SHP77 treated with DMSO at 0.1 percent for 48 hours (cell line): ENCODE measurements at places on chromosomes 7 and 10.

DNA sequence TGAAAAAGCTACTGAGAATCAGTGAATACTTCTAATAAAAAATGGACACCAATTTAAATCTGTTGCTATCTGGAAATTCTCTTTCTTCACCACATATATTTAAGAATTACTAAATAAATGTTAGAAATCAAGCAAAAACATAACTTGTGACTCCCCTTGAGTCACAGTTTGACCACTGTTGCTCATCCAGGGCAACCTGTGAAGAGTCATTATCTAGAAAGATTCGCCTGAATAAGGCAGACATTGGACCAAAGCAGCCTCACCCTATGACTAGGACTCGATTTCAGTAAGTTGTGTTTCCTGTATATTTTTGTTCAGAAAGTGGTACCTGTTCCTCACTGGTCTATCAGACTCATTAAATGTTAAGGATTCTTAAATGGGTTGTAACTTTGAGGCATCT, 572.4 kb downstream of the ATRNL1 start:
- DNase-seq: no peak

DNA sequence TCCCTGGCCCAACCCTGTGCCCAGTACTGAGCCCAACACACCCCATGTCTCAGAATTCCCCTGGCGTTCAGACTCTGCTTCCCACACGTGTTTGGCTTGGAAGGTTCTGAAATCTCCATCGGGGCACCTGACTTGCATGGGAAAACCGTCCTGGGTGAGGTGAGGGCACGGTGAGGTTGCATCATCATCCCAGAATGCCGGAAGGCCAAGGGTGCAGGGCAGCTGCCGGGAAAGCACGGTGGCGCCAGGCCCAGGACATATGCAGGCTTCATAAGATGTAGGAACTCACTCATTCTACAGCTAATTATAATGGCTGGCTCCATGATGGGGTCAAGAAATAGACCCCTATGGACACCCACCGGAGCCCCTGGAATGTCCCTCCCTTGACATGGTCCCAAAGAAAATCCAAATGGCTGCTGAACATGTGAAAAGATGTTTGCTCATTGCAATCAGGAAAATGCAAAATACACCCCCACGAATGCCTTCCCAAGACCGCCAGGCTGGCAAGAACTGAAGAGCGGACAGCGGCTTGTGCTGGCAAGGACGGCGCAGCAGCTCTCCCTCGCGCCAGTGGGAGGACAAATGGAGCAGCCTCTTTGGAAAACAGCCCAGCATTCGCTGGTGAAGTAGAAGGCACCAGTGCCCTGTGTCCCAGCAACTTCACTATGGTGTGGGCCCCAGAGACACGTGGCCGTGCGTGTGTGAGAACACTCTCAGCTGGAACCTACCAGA, 2.3 kb downstream of the KNDC1 start:
- DNase-seq: no peak

DNA sequence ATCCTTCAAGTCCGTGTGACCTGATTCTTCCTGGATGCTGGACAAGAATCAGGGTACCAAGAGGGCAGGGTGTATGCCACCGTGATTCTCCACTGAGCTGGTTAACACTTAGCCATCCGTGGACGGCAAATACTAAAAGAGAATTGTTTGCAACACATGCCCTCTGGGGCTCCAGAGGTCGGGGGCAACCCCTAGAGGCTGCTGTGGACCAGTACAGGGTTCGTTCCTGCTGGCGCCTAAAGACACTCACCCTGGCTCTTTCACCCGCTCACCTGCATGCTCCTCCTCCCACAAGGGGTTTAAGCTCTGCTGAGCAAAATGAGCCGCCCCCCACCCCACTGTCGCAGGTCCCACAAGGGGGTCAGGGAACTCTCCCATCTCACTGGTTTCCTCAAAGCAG, 148.7 kb upstream of the ITGB1 start:
- no peak for DNase-seq

DNA sequence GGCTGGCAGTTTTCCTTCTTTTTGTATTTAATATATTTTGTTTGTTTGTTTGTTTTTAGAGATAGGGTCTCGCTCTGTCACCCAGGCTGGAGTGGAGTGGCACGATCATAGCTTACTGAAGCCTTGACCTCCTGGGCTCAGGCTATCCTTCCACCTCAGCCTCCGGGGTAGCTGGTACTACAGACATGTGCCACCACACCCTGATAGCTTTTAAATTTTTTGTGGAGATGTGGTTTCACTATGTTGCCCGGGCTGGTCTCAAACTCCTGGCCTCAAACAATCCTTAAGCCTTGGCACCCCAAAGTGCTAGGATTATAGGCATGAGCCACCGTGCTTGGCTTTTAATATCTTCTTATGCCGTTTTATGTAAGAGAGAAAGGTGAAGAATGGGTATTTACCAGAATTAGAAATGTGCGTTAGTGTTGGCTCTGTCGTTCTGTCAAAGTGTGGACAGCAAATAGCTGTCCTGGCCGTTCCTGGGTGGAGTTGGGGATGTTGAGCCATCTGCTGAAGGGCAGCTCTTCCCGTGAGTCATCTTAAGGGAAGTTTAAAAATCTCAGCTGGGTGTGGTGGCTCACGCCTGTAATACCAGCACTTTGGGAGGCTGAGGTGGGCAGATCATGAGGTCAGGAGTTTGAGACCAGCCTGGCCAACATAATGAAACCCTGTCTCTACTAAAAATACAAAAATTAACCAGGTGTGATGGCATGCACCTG, 14.8 kb downstream of the OGDH start:
- DNase-seq: no peak

DNA sequence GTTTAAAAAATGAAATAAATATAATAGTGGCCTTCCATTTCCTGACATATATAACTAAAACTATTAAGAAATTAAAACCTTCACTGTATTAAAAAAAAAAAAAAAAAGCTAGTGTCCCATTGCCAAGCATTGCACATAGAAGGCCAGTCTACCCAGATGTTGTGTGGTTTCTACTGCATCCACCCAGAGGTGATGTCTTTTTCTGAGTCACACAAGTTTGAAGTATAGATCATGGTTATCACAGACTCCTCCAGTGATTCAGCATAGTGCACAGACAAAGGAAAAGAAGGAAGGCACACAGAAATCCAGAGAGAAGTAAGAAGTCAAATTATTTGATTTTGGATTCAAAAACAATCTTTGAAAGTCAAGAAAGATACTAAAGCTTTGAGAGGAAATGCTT, 429.0 kb downstream of the ETV1 start:
- no peak for DNase-seq

GRCh38 chr10:68121020-68121743, 11.9 kb downstream of the MYPN start:
- no peak for DNase-seq

DNA sequence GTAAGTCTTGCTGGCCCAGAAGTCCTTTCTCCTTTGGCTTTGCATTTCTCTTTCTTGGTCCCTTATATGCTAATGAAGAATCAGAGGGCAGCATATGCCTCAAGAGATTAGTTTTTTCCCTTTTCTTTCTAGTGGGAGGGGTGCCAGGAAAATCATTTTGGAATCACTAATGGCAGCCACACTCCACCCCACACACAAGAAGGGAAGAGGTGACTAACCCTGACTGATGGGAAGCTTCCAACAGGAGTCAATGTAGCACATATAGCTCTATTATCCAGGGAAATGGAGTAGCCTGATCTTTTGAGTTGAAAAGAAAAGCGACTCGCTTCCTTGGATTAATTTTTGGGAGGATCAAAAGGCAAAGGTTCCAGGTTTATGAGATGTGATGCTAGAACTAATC, 225.3 kb downstream of the KIF20B start:
- DNase-seq: no peak

GRCh38 chr7:37108615-37109014, 340.0 kb downstream of the ELMO1 start:
- DNase-seq: no peak

DNA sequence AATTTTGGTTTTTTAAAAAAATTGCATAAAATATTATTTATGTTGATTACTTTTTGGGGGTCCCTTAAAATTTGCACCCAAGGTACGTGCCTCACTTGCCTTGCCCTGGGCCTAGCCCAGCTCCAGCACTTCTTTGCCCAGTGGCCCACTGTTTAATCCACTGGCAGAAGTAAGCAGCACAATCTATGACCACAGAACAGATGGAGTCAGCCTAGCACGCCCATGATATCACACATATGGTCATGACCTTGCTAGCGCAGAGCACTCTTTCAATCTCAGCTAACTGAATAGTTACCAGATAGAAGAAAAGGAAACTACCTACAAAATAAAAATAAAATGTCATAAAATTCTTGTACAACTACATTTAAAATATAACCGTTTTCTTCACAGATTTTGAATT, 5.6 kb downstream of the OGA start:
- no peak for DNase-seq

- peak; percentile 88 for DNase-seq
These were observed 1104.8 kb upstream of the C7orf33 start for GRCh38 chr7:147485660-147486210.

DNA sequence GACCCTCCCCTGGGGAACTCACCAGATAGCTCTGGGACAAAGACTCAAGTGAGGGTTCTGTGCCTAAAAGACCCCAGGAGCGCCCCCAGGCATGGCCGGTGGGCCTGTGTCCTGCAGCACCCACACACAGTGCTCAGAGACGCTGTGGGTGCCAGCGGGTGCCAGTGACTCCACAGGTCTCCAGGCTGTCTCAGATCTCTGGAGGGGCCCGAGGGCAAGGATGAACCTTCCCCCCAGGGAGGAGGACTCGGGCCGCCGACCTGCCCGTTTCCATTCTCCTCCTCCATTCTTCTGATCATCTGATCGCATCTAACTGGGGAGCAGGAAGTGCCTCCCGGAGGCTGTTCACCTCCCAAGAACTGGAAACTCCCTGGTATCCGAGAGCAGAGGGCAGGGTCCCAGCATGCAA, 980 bp downstream of the ADAM8 start:
- DNase-seq: no peak

- DNase-seq: no peak
These were observed 139.5 kb downstream of the ST7 start for GRCh38 chr7:117092785-117093184.

- peak; percentile 61 for DNase-seq
These were observed 248.7 kb downstream of the CAMK1D start for GRCh38 chr10:12597788-12598765.

GRCh38 chr7:69575651-69576050, 22.6 kb upstream of the AUTS2 start:
- DNase-seq: no peak

GRCh38 chr7:127884066-127884559, 147.1 kb downstream of the LRRC4 start:
- DNase-seq: no peak

GRCh38 chr7:1889556-1890181, 219.6 kb downstream of the ELFN1 start:
- DNase-seq: no peak

DNA sequence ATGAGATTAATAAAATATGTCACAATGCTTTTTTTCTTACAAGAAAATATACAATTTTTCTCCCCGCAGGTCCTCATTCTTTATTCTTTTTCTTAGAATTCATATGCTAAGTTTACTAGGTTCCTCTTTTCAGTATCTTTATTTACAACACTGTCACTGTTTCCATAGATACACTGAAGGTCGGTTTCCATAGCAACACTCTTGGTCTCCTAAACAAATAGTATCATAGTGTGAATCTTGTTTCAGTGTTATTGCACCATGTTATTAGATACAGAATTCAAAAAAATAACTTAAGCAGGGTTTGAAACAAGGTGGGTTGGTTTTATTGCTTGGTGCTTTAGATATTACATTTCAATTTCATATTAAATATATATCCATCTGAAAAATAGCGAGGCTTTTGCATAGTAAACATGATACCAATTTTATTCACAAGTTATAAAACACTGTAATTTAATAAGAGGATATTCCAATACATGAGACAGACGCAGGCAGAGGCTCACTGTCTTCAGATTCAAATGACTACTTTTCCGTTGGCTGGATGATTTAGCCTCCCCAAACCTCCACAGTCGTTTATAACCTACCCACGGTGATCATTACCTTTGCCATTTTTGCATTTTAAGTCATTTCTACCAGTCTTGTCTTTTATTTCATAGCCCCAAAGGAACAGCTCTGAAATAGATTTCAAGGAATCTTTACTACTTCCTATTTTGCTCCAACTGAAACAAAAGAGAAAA, 88.9 kb upstream of the KLF6 start:
- DNase-seq: no peak

- DNase-seq: no peak
These were observed 359.4 kb downstream of the GALNT17 start for GRCh38 chr7:71491336-71491735.

- no peak for DNase-seq
These were observed 67.5 kb upstream of the LRRC17 start for GRCh38 chr7:102845346-102845745.

DNA sequence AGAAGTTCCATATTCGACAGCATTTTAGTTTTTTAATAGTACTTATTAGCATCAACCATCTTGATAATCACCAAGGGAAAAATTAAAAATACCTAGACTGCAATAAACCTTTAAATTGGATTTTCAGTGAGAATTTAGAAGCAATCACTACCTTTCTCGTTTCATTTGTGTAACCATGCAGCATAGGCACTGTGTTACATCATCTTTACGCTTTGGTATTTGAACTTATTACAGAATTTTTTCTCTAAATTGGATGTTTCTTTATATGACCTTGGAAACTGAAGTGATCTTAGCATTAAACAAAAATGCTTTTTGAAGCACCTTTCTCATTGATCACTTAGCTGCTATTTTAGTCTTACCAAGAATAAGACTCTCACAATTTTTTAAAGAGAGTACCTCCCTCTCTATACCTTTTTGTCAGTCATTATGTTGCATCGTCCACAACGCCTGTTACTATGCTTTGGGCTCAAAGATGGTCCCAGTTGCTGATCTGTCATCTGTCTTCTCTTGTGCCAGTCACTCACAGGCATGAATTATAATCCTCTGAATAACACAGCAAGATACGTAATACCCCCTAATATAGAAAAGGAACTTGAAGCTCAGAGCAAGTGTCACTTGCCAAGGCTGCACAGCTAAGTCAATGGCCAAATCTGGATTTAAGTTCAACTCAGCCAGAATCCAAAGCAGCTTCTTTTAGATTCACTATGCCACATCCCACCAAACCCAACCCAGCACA, 19.6 kb upstream of the ASCC1 start:
- DNase-seq: no peak

GRCh38 chr10:80622153-80622552, 84.5 kb downstream of the SH2D4B start:
- no peak for DNase-seq

DNA sequence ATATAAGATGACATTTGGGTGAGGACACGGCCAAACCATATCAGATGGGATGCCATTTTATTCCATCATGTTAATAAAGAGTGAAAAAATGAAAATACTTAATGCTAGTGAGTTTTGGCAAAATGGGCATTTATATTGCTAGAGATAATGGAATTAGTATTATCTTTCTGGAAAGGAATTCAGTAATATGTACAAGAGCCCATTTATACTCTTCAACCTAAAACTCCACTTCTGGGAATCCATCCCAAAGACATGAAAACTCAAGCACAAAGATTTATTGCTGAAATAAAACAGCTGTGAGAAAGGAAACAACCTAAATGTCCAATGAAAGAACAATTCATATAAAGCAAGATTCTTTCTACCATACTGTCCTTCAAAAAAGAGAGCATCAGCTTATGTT, 96.0 kb upstream of the TMEM168 start:
- no peak for DNase-seq
